GOT3 (cell line): ENCODE measurements at places on chromosomes 5 and 9.

GRCh38 chr9:129343424-129344375 is 165.6 kb upstream of the IER5L start:
- no peak for DNase-seq

DNA sequence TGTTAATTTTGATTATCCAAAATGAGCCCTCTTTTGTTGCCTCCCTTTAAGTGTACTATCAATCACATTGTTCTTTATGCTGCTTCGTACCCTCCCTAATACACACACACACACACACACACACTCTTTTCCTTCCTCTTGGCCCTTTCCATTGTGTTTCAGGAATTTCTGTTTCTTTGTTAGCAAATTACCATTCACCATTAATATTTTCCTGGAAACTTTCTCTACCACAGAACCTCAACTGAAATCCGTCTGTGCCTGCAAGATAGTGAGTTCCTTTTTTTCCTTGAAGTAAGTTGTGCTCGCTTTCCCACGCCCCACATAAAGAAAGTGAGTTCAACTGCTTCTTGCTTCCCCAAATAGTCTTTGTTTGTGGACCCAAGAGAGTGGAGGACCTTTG is 61.8 kb downstream of the SMIM15 start:
- no peak for DNase-seq

GRCh38 chr9:28050941-28051340 is 477.7 kb upstream of the C9orf72 start:
- DNase-seq, result no peak

GRCh38 chr5:34820593-34820992 is 18.4 kb upstream of the TTC23L start:
- no peak for DNase-seq

DNA sequence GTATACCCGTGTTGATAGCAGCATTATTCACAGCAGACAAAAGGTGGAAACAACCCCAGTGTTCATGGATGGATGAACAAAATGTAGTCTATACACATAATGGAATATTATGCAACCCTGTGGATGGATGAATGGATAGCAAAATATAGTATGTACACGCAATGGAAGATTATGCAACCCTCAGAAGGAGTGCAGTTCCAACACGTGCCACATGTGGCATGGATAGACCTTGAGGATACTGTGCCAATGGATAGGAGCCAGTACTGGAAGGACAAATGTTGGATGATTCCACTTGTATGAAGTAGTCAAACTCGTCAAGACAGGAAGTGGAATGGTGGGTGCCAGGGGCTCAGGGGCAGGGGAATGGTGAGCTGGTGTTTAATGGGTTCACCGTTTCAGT is 44.9 kb downstream of the PLEKHG4B start:
- no peak for DNase-seq

- DNase-seq, result no peak
These were observed 17.7 kb downstream of the ROPN1L start for GRCh38 chr5:10459080-10460055.

DNA sequence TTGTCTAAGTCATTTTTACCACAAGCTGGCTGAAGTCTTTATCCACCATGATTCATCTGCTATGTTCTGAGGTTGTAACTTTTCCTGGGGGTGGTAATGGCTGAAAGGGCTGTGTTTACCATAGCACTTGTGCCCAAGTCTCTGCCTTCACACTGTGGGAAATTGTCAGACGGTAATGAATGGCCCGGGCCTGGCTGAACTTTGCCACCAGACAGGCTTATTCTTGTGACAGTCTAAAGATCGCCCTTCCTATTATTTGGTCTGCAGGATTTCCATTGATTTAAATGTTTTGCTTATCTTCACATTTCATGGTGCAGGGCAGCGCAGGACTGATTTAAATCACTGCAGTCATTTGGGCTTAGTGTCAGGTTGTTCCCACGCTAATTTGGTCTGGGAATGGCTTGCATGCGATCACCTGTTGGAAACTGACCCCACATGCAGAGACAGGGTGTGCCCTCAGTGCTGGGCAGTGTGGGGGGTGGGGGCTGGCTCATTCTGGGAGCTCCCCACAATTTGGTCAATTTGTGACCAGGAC is 109.3 kb upstream of the ICE1 start:
- no peak for DNase-seq

GRCh38 chr5:98042961-98043360 is 730.5 kb upstream of the RGMB start:
- no peak for DNase-seq

- no peak for DNase-seq
These were observed 9.0 kb upstream of the SPINK4 start for GRCh38 chr9:33230756-33231622.

DNA sequence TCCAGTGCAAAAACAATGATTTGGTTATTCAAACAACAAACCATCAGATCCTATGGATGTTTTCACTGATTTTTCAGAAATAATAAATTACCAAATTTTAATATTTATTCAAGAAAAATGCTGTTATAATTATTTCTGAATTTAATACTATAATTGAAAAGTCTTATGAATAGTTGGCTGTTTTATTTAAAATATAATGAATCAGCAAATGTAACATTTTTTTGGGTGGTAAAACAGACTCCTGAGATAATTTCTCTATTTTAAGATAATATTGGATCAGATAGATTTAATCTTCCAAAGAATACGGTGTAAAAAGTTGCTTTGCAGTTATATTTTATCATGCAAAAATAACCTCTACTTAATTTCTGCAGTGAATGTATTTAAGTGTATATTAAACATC is 5.3 kb upstream of the GOLGA1 start:
- DNase-seq, result no peak

GRCh38 chr9:28770226-28770625 is 1196.9 kb upstream of the C9orf72 start:
- DNase-seq, result no peak

- DNase-seq, result no peak
These were observed 17.3 kb upstream of the EXOC3 start for GRCh38 chr5:425714-426113.

GRCh38 chr5:174589599-174589998 is 134.8 kb upstream of the MSX2 start:
- no peak for DNase-seq

DNA sequence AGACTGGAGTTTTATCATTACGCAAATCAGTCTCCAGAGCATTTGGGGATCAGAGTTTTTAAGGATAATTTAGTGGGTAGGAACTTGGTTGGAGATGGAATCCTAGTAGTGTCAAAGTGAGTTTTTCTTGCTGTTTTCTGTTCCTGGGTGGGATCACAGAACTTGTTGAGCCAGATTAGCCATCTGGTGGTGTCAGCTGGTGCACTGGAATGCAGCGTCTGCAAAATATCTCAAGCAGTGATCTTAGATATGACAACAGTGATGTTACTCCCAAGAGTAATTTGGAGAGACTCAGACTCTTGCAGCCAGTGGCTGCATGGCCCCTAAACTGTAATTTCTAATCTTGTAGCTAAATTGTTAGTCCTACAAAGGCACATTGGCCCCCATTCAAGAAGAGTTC is 1257.8 kb downstream of the MAT2B start:
- no peak for DNase-seq

- no peak for DNase-seq
These were observed 151.6 kb downstream of the SIL1 start for GRCh38 chr5:139046551-139046950.

- DNase-seq, result no peak
These were observed 588.5 kb downstream of the MTRR start for GRCh38 chr5:8457187-8458037.

GRCh38 chr9:131657037-131657377 is 82.9 kb downstream of the RAPGEF1 start:
- no peak for DNase-seq

- no peak for DNase-seq
These were observed 12.0 kb downstream of the MACROH2A1 start for GRCh38 chr5:135386886-135387628.

DNA sequence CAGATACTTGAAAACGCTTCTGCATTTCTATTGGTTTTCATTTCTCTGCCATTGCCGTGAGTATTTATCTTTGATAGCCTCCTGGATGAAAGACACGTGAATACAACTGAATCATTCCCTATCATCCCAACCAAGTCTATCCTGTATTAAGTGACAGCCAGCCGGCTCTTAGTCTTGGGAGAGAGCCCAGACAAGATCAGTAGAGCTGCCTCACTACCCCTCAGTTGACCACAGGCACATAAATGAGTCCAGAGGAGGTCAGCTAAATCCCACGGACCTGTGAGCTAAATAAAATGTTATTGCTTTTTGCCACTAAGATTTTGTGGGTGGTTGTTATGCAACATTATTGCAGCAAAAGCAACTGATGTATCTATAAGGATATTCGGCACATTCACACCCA is 639.0 kb upstream of the ACO1 start:
- no peak for DNase-seq

DNA sequence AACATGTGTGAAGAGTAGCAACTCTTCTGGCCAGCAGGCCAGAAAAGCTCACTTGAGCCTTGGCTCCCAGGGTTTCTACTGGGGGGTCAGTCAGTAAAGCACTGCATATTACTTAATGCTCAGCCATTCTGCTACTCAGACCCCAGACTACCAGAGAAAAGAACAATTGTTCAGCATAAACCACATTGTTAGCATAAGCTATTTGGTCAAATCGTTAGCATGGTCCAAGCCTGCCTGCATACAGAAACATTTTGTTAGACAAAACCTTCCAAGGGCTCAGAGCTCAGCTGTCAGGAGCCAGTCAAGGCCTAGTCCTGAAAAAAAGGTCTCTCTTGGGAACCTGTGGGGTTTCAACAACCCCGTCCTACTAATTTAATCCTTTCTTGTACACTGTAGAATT is 449.3 kb downstream of the PRR16 start:
- no peak for DNase-seq

- DNase-seq, result no peak
These were observed 41.4 kb upstream of the PJA2 start for GRCh38 chr5:109451146-109451545.

DNA sequence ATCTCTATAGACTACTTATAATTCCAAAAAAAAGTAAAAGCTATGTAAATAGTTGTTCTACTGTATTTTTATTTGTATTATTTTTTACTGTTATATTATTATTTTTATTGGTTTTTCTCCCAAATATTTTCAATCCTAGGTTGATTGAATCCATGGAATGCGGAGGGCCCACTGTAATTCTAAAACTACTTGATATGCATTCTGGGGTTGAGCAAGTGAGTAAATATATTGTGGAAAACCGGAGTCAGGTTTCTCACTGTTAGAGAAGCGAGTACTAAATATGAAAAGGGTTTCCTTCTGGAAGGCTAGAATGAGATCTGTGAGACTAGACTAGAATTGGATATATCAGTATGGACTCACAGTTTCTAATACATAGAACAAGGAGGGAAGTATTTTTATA is 66.5 kb downstream of the FBXW11 start:
- no peak for DNase-seq

GRCh38 chr5:128534726-128535125 is 3.3 kb downstream of the FBN2 start:
- DNase-seq, result no peak

GRCh38 chr5:119322948-119323537 is 32.8 kb upstream of the TNFAIP8 start:
- DNase-seq, result no peak

GRCh38 chr5:145246961-145247744 is 588.0 kb downstream of the PRELID2 start:
- no peak for DNase-seq

- DNase-seq, result no peak
These were observed 303.5 kb downstream of the TRIM32 start for GRCh38 chr9:116990592-116990991.

DNA sequence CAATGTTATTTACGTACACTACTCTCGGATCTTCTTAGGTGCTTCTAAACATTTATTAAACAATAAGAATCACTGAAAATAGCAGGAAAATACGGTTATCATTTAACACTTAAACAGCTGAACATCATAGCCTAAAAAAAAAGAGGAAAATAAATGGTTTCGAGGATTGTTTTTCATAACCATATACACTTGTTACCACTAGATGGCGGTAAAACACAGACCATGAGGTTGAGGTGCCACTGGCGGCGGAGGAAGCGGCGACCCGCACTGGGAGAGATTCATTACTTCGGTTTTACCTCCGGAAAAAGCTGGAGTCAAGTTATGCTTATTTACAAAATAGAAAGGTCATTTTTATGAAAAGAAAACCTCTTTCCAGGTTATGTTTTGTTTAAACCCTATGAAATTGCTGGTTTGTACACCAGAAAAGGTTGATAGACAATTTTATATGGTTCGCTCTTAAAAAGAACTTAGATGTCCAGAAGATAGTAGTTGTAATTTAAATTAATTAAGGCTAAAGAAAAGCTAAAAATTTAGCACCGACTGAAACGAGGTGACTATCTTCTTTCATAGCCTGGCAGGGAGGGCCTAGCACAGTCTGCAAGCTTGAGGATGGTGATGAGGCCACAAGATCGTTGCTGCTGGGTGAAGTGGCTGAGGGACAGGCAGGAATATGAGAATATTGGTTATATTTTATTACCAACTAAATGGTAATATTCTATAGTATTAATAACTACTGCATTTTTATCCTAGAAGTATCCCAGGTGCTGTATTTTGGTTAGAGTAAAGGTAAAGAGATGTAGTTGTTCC is 605.7 kb downstream of the RAB3C start:
- no peak for DNase-seq

DNA sequence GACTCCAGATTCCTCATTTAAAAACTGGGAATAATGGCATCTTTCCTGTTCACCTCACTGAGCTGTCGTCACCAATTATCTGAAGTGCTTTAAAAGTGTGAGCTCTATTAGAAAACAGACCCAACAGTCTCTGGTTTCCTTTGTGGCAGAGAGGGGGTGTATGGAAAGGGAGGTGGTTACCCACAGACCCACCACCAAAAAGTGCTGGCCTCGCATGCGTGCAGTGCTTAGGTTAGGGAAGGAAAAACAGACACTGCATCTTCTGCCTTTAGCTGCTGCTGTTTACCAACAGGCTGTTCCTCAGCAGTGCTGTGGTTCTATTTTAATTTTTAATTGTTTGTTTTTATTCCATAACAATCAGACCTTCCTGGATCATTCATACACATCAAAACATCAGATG is 249.6 kb downstream of the PIK3R1 start:
- no peak for DNase-seq

DNA sequence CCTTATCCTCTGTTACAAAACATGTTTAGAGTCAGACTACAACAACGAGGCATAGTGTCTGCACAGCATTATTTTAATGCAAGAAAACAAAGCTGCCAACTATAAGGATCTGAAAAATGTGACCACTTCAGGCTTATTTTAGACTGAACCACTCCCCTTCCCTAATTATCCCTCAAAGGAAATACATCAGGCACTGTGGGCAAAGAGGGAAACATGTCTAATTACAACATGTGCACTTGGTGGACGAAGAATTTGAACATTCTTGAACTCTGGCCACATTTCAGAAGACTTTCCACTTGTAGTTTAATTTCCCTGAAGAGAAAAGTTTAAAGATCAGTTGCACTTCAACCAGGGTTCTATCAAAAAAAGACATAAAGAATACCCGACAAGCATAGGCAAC is 3.8 kb downstream of the MTMR12 start:
- no peak for DNase-seq

GRCh38 chr9:77872863-77873262 is 158.7 kb downstream of the GNAQ start:
- no peak for DNase-seq

GRCh38 chr5:106269252-106269843 is 1401.4 kb downstream of the EFNA5 start:
- DNase-seq, result no peak

GRCh38 chr5:24059006-24059405 is 551.6 kb downstream of the PRDM9 start:
- no peak for DNase-seq
